NCI-H446 (cell line): ENCODE measurements at places on chromosomes 11 and 22.

DNA sequence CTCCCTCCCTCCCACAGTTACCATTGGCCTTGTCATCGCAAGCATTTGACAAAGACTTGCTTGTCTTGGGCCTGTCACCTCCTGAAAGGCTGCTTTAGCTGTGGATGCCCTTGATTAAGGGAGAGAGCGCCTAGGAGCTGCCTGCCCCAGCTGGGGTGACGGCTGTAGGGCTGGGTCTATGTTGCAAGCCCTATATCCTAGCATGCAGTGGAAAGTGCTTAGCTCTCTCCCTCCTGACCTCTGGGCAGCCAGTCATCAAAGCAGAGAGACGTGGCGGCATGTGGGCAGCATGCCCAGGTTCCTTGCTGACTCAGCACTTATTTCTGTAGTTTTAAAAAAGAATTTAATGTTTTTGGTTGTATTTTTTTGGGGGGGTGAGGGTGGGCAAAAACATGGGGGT is 75.9 kb downstream of the BARX2 start:
- no peak for DNase-seq

DNA sequence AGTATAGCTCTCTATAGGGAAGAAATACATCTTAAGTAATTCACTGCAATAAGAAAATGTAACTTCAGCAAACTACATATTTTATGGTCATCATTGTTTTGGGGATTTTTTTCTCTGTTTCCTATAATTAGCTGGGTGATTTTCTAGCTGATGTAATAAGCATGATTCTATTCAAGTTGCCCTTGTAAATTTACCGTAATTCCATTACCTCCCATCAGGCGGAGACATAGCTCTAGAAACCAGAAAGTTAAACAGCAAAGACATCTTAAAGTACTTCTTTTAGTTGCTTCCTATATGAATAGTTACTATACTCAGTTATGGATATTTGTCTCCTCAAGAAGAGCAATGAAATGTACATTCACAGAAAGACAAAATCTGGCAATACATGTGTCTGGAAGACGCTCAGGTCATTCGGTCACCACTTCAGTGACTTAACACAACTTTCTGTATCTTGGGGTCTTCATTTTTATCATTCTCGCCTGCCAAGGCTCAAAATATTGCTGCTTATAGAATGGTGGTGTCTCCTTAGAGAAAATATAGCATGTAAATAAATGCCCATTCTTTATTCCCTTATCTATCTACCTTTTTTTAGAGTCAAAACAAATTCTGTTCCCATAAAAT is 239.9 kb upstream of the ZC3H12C start:
- DNase-seq, result peak; percentile 71

DNA sequence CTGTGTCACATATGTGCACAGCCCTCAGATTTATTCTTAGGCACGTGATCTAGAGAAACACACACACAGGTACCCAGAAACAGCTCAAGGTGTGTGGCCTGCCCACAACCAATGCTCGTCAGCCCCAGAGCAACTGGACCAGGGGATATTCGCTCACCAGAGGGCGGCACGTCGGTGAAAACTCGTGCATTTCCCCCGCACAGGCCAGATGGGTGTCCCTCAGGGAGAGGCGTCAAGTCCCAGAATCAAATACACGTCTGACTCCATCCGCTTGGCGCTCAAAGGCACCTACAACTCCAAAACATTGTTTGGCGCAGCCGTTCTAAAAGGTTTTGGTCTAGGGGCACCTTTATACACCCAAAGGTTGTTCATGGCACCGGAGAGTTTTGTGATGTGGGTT is 429.0 kb downstream of the BRD1 start:
- DNase-seq, result no peak

- DNase-seq, result no peak
Observed at GRCh38 chr22:37842015-37842793, 1.9 kb downstream of the ANKRD54 start.

GRCh38 chr11:42646959-42647358 is 664.8 kb upstream of the API5 start:
- no peak for DNase-seq

GRCh38 chr11:128610721-128611617 is 23.6 kb upstream of the ETS1 start:
- no peak for DNase-seq

GRCh38 chr11:132046288-132046865 is 676.0 kb downstream of the NTM start:
- no peak for DNase-seq

- no peak for DNase-seq
Observed at GRCh38 chr11:66555416-66555815, 8.7 kb downstream of the ACTN3 start.
